ENCODE measurements at places on chromosomes 5 and 9. TPM values are rescaled to one million over a fixed set of nuclear protein-coding genes. Genes with fewer than 3 reads are reported as not detected.

The NAIF1 gene
- 6.6 TPM for total RNA-seq

The SHISAL2B gene
- 5.1 TPM for total RNA-seq

The RGP1 gene
- 15.0 TPM for total RNA-seq

The ARL10 gene
- total RNA-seq = not detected

The SLC34A3 gene
- total RNA-seq = not detected

The PHYHD1 gene
- total RNA-seq = 13.8 TPM

The C9 gene
- total RNA-seq = not detected

The GABRA1 gene
- not detected for total RNA-seq

The FOXI1 gene
- total RNA-seq = not detected

The SLC1A1 gene
- 2.6 TPM for total RNA-seq

The PSAT1 gene
- 222 TPM for total RNA-seq

The TMEM267 gene
- 10.5 TPM for total RNA-seq

The AGXT2 gene
- not detected for total RNA-seq

The AK3 gene
- 71.6 TPM for total RNA-seq

The C1QTNF2 gene
- not detected for total RNA-seq

The ADAMTS19 gene
- not detected for total RNA-seq

The IL5 gene
- not detected for total RNA-seq

The RXRA gene
- 25.8 TPM for total RNA-seq

The PLEKHG4B gene
- 4.5 TPM for total RNA-seq

The PCDHA1 gene
- 0.03 TPM for total RNA-seq

The TMC1 gene
- total RNA-seq = not detected

The PCSK1 gene
- total RNA-seq = not detected

The F12 gene
- 3.1 TPM for total RNA-seq

The MATR3 gene
- total RNA-seq = 251 TPM

Data from G401 (cell line).